ENCODE measurements at places on chromosomes 7 and 10.

- peak; percentile 98 for DNase-seq
Measured at GRCh38 chr7:34160261-34160752, 255.0 kb downstream of the BMPER start.

DNA sequence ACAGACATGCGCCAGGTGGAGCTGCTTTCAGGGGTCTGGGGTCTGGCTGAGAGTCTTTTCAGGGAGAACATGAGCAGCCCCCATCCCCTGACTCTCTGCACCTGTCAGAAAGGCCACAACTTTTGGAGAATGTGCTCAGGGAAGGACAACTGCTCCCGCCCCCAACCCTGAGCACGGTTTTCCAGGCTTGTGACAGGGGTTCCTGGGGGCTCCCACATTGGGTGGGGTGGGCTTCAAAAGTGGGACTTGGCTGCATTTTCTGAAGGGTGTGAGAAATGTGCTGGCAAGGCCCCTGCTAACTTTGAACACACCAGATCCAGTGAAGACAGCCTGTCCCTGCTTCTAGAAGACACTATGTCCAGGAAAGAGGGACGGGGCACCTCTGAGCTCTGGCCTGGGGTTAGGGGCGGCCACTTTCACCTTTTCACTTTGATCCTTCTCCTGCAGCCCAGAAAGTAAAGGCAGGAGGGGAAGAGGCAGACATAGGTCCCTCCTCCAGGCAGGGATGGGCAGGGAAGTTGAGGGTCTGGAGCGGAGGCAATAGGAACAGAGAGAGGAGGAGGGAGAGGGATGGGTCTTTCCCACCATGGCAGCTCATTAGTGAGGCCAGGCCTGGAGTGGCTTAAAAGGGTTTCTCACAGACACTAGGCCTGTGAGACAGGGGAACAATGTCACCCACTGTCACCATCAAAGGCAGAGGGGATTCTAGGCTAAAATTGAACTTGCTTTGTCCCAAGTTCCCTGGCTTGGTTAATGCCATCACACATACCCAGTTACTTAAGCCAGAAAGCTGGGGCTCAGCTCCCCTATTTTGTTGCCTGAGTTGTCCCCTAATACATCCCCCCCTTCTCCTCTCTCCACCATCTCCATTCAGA is 1.5 kb downstream of the KCP start:
- no peak for DNase-seq

DNA sequence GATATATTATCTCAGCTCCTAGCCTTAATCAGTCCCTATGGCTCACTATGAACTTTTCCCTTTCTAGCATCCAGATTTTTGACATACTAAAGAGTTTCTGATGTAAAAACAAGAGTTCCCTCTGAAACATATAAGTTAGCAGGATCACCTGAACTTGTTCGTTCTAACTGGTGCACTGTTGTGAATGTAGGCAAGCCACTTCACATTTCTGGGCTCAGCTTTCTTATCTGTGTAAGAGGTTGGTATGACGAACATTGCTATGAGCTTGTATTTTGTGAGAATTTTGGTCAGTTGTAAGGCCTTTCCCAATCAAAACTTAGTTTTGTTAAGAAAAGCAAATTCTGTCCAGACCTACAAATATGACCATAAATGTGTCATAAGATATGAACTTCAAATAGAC is 46.1 kb downstream of the MAGI2 start:
- DNase-seq = no peak

DNA sequence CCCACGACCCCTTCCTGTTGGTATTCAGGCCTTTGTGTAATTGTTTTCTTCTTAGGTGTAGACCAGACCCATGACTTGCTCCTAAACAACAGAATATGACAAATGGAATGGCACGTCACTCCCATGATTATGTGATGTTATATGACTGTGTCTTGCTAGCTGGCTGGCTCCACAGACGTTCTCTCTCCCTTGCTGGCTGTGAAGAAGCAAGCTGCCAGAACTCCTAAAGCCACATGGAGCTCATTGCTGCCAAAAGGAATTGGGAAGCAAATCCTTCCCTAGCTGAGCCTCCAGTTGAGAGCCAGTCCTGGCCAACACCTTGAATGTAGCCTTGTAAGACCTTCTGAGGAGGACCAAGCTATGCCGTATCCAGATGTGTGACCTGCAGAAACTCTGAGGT is 74.2 kb downstream of the RAB18 start:
- no peak for DNase-seq

DNA sequence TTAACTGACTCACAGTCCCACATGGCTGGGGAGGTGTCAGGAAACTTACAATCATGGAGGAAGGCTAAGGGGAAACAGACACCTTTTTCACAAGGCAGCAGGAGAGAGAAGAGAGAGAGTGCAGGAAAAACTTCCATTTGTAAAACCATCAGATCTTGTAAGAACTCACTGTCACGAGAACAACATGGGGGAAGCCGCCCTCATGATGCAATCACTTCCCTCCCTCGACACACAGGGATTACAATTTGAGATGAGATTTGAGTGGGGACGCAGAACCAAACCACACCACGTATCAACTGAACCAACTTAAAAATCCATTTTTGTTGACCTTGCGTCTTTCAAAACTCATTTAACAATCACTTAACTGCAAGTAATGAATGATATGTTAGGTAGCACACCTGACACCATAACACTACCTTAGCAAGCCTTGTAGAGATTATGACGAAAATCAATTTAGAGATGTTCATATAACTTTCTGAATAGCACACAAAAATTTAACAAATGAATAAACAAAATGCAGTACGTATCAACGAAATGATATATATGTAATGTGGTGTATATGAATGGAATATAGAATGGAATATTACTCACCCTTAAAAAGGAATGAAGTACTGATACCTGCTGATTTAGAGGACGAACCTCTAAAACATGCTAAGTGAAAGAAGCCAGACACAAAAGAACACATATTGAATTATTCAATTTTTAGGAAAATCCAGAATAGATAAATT is 3.7 kb downstream of the FAM3C start:
- no peak for DNase-seq

GRCh38 chr7:7017707-7018280 is 164.6 kb upstream of the C1GALT1 start:
- peak; percentile 16 for DNase-seq

DNA sequence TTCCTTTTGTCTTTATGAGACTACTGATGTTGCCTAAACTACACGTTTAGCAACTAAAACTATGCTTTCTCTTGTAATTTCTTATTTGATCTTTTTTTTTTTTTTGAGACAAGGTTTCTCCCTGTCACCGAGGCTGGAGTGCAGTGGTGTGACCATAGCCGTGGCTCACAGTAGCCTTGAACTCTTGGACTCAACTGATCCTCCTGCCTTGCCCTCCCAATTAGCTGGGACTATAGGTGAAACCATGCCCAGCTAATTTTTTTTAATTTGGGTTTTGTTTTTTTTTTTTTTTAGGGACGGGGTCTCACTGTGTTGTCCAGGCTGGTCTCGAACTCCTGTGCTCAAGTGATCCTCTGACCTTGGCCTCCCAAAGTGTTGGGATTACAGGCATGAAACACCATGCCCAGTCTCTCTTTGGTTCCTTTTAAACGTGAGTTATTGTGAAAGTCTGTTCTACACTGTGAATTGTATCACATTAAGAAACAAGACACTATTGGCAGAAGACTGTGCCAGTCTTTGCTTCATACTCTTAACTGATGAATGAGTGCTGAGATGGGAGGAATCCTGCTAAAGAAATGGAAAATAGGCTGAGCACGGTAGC is 6.4 kb downstream of the TMEM248 start:
- DNase-seq = no peak

DNA sequence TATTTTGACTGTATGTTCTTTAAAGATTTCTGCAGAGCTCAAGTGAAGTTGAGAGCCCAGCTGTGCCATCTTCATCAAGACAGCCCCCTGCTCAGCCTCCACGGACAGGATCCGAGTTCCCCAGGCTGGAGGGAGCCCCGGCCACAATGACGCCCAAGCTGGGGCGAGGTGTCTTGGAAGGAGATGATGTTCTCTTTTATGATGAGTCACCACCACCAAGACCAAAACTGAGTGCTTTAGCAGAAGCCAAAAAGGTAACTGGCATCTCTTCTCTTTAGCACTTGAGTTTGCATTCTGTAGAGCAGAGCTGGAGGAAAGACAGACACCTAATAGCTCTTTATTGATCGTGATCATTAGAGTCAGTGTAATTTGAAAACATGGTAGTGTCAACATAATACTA is 33.7 kb downstream of the MCM10 start:
- DNase-seq = peak; percentile 25

- DNase-seq = peak; percentile 0
Measured at GRCh38 chr10:5151076-5151475, 33.9 kb downstream of the AKR1C8 start.

DNA sequence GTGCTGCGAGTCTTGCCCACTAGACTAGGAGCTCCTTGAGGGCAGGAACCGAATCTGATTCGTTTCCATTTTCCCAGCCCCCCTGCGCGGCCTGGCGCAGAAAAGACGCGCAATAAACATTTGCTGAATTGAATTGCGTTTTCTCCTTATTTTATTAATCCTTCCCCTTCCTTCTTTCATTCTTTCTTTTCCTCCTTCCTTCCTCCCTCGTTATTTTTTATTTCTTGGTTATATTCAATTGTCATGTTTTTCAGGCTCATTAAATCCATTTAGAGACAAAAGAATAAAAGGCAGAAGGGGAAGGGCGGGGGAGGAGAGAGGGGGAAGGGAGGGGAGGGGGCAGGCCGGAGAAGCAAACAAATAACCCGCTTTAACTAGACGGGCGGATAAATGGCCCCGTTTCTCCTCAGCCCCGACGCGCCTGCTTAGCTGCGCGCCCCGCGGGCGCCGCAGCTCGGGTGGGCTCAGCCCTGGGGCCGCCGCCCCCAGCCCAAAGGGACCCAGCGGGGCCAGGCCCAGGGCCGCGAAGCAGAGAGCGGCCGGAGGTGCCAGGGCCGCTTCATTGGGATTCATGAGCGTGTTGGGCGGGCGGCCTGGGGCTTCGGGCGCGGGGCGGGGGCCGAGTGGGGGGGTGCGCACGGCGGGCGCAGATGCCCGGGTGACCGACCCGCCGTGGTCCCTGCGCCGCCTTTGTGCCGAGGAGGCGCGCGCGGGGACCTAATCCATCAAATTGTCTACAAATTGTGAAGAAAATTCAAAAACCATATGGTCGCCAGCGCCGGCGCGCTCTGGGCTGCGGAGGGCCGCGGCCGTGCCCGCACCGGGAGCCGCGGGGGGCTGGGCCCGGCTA is 5.0 kb downstream of the LBX1 start:
- no peak for DNase-seq

- peak; percentile 58 for DNase-seq
Measured at GRCh38 chr10:31642281-31642680, 286.4 kb downstream of the ARHGAP12 start.

DNA sequence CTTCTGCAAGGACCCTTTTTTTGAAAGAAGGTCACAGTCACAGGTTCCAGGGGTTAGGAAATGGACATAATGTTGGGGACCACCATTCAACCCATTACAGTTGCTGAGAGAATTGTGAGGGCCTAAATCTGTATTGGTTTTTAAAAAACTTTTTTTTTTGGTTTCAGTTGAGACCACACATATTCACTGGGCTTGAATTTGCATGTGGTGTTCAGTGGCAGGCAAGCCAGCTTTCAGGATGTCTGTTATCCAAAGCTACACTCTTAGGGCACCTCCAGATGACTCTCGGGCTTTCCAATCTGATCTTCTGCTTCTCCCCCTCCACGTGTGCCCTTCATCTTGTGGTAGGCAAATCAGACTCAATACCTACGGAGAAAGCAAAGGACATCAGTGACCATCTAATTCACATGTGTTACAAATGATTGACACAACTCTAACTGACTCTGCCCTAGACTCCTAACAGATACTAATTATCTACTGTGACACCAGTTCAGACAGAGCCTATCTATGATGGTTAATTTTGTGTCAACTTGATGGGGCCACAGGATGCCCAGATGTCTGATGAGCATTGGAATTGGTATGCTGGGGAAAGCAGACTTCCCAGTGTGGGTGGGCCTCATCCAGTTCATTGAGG is 93.3 kb upstream of the ELMO1 start:
- no peak for DNase-seq

- no peak for DNase-seq
Measured at GRCh38 chr7:22948770-22949169, 65.2 kb downstream of the HYCC1 start.

DNA sequence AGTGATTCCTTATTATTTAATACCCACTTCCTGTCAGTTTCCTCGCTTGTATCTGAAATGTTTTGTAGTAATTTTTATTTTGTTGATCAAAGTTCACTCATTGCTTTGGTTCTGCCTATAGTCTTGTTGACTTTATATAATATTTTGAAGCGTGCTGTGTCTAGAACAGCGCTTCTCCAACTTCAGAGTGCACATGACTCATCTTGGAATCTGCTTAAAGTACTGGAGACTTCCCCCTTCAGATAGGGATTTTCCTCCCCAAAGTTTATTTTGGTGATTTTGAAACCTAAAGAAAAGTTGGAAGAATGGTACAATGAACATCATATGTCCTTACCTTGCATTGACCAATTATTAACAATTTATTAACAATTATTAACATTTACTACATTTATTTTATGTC is 5.8 kb downstream of the COMTD1 start:
- DNase-seq = peak; percentile 56

- no peak for DNase-seq
Measured at GRCh38 chr7:67571026-67571545, 574.5 kb downstream of the TYW1 start.

- DNase-seq = no peak
Measured at GRCh38 chr10:59176241-59177030, at the start of gene PHYHIPL. Gene PHYHIPL (plus strand): TSS chr10:59176643. CDS start chr10:59176854, 211 bp downstream.

GRCh38 chr7:37391791-37392672 is 56.6 kb downstream of the ELMO1 start:
- DNase-seq = no peak

DNA sequence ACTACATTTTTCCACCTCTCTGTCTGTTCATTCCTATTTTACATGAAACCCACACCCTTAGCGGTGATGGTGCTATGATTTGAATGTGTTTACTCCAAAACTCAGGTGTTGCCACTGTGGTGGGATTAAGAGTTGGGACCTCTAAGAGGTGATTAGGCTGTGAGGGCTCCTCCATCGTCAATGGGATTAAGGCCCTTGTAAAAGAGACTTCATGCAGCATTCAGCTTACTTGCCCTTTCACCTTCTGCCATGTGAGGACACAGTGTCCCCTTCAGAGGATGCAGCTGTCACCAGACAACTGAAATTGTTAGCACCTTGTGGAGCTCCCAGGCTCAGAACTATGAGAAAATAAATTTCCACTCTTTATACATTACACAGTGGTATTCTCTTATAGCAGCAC is 182.2 kb downstream of the NOC3L start:
- no peak for DNase-seq

GRCh38 chr7:139748373-139748765 is 29.4 kb downstream of the HIPK2 start:
- no peak for DNase-seq

DNA sequence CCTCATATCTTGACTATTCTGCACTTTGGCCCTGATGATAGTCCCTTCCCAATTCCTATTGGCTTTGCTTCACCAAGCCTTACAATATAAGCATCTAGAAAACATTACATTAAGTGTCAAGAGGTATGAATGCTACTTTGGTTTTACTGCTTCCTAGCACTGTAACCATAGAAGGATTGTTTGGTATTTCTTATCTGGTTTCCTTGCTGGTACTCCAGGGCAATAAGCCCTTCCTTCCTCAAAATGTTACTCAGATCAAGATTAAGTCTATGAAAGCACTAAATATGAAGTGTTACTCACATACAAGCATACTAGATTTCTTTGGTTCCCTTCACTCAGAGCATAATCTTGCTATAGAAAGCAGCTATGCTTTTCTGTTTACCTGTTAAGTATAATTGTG is 492.5 kb downstream of the ETV1 start:
- no peak for DNase-seq
